Smooth muscle cell of bladder (primary cell): ENCODE measurements at places on chromosomes 13 and 19. TPM values are rescaled to one million over a fixed set of nuclear protein-coding genes. Genes with fewer than 3 reads are reported as not detected.

CYP2A6 gene
- total RNA-seq = not detected in 2 replicates

ZNF507 gene
- total RNA-seq = 8.1 and 10.2 TPM in 2 replicates

TMEM190 gene
- 0.28 TPM in 1 of 2 replicates, not detected in the other for total RNA-seq

SAMD4B gene
- total RNA-seq = 18.9 and 27.7 TPM in 2 replicates

DAND5 gene
- not detected in 2 replicates for total RNA-seq

PTGIR gene
- 2.3 and 3.0 TPM in 2 replicates for total RNA-seq

CATSPERD gene
- total RNA-seq = not detected in 2 replicates

DNAJC15 gene
- 16.1 and 17.1 TPM in 2 replicates for total RNA-seq

ZNF8 gene
- total RNA-seq = 3.0 and 3.1 TPM in 2 replicates

OSCAR gene
- 0.14 and 0.18 TPM in 2 replicates for total RNA-seq

SWSAP1 gene
- 0.37 and 0.43 TPM in 2 replicates for total RNA-seq

TTC9B gene
- total RNA-seq = not detected in 2 replicates

OR7C1 gene
- total RNA-seq = not detected in 2 replicates

HSD17B14 gene
- 6.8 and 7.3 TPM in 2 replicates for total RNA-seq

RASIP1 gene
- total RNA-seq = 1.3 and 2.3 TPM in 2 replicates

C13orf42 gene
- total RNA-seq = not detected in 2 replicates
